ENCODE measurements at places on chromosomes 1 and 21. TPM values are rescaled to one million over a fixed set of nuclear protein-coding genes. Genes with fewer than 3 reads are reported as not detected.

TRIM67 gene
- total RNA-seq = not detected

NPR1 gene
- 9.4 TPM for total RNA-seq

FAM110D gene
- not detected for total RNA-seq

BARHL2 gene
- total RNA-seq = not detected

VWA5B1 gene
- not detected for total RNA-seq

GPR161 gene
- 10.5 TPM for total RNA-seq

NTMT2 gene
- not detected for total RNA-seq

LCE2D gene
- total RNA-seq = not detected

RIPPLY3 gene
- not detected for total RNA-seq

LENEP gene
- not detected for total RNA-seq

NBPF10 gene
- total RNA-seq = 1.9 TPM

PROK1 gene
- total RNA-seq = not detected

IRF6 gene
- 0.32 TPM for total RNA-seq

TAS1R3 gene
- total RNA-seq = under 0.01 TPM

S100A13 gene
- total RNA-seq = 173 TPM

ITLN1 gene
- total RNA-seq = 0.65 TPM

SEMA6C gene
- total RNA-seq = 3.1 TPM

TBCE gene
- 29.5 TPM for total RNA-seq

OXCT2 gene
- total RNA-seq = 2.4 TPM

CLDN19 gene
- total RNA-seq = not detected

ORC1 gene
- total RNA-seq = 2.0 TPM

UBXN11 gene
- total RNA-seq = 3.6 TPM

CCDC185 gene
- not detected for total RNA-seq

SLC1A7 gene
- 0.97 TPM for total RNA-seq

MAN1A2 gene
- 19.7 TPM for total RNA-seq

FOXD2 gene
- 0.18 TPM for total RNA-seq

PARS2 gene
- total RNA-seq = 7.4 TPM

HRNR gene
- total RNA-seq = not detected

SYDE2 gene
- total RNA-seq = 1.3 TPM

TEKT2 gene
- total RNA-seq = not detected

TFF3 gene
- not detected for total RNA-seq

PLA2G2F gene
- total RNA-seq = not detected

All from cardiac atrium fibroblast (primary cell).